ENCODE measurements at places on chromosomes 16 and 17. TPM values are rescaled to one million over a fixed set of nuclear protein-coding genes. Genes with fewer than 3 reads are reported as not detected.

GRCh38 chr16:66045626-66046025 is 320.9 kb upstream of the CDH5 start:
- no peak for DNase-seq

Gene EFCAB13
- 4.6 TPM for total RNA-seq

- DNase-seq = no peak
Measured at GRCh38 chr16:64240586-64240985, 881.3 kb downstream of the CDH11 start.

DNA sequence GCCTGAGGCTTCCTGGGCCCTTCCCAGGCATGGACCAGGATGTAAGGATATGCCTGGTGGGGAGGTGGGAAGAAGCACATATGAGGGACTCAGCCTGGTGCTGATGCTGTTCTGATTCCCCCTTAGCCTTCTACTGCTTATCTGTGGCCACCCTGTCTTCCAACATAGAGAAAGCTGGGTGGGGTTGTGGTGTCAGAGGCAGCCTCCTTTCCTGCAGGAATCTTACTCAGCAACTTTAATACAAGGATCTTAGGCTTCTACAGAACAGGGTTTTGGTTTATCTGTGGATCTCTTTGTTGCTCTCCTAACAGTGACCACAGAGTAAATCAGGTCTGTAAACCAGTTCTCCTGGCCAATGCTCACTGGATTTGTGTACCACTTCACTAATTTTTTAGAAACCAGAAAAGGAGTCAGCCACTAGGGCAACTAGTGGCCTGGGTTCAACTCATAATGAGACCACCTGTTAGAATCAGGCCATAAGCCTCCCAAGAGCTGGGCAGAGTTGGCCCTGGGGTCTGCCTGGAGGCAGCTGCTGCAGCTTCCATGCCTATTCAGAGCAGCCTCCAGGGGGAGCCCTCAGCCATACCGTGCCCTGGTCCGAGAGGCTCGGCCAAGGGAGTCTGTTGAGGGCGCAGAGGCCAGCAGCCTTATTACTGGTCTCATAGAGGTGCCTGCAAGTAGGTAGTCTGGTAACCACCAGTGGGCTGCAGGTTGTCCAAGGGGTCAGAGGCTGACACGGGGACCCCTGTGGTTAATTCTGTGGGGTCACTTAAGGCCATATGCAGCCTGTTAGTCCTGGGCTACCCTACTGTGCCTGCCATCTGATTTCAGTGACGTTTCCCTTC is 7.1 kb downstream of the HAS3 start:
- no peak for DNase-seq

DNA sequence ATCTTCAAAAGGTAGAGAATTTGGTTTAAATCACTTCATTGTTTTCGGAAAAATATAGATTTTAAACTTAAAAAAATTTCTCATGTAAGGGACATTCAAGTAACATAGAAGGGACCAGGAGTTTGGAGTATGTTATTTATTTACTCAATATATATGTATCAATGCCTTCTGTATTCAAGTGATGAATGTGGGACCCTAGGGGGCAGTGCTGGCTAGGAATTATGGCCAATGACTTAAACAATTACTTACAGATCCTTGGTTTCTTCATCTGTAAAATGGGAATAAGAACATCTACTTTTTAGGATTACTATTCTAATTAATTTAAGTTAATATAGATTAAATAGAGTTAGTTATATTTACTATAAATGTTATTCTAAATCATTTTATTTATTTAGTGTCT is 886.3 kb upstream of the RBFOX1 start:
- DNase-seq = no peak

Gene NETO2
- total RNA-seq = 34.3 TPM

DNA sequence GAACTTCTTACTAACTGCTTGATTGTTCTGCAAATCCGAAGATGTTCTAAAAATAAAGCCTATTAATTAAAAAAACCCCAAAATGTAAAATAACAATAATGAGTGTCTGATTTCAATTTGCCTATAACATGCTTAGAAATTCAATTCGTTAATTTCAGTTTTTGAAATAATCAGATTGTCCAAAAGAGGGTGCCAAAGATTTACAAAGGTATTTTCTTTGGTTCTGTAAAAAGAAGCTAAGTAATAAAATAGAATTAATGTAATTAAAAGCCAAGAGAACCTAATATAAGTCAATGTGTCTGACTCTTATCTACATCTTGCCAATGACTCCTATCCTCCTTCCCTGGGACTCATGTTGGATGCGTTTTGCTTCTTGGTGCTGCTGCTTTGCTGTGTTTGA is 75.0 kb upstream of the CPHXL start:
- no peak for DNase-seq

DNA sequence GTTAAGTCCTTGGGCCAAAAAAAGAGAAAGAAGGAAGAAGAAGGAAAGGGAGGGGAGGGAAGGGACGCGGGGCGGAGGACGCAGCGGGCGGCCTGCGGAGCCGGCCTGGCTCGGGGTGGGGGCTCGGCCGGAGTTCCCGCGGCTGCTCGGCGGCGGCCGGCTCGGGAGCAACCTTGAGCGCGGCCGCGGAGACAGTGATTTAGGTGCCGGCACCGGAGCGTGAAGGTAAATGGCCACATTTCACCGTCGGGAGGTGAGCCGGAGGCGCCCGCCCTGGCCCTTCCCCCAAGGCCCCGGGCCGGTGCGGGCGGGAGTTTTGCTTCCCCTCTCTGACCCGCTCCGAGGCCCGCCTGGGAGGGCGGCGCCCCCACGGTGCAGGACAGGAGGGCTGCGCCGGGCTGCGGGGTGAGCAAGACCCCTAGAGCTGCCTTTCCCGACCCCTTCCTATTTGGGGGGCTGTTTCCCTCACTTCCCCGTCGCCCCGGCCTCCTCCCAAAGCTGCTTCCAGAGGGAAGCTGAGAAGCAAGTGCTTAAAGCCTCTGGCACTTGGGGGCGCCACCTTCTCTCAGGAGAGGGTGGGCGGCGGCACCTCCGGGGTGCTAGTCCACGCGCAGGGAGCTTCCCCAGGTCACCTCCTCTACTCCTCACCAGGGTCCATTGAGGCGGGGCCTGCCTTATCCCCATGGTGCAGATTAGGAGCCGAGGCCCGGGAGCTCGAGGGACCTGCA is 56.5 kb downstream of the MRM1 start:
- DNase-seq = no peak

Gene ALOX15B
- total RNA-seq = 45.3 TPM

DNA sequence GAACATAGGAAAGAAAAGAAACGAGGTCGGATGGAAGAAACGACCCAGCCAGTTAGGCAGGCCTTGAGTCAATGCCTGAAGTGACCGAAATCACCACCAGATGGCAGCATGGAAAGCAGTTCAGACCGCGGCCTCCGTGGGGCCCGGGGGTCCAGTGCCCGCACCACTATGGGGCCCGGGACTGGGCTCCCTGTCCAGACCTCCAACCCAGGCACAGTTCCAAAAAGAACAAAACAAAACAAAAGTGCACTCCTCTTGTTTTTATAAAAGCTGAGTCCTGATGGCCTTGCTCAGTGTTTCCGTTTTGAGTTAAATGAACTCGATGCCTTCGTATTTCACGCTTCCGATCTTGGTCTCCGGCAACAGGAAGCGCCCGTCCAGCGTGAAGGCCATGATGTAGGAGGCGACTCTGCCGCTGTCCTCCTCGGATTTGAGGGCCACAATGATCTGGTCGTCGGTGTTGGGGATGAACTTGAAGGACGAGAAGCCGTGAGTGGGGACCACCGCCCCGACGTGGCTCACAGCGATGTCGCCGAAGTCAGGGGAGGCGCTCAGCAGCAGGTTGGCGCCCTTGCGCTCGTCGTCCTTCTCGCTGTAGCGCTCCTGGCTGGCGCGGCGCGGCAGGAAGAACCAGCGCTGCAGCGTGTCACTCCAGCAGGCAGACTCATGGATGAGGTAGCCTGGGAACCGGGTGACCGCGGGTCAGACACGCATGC is 13.7 kb upstream of the LGALS3BP start:
- no peak for DNase-seq

Gene STXBP4
- 11.7 TPM for total RNA-seq

Gene NTN1
- total RNA-seq = 10.7 TPM

- peak; percentile 86 for DNase-seq
Measured at GRCh38 chr17:27862004-27862403, 31.2 kb downstream of the LYRM9 start.

Gene CRYM
- 0.17 TPM for total RNA-seq

- DNase-seq = no peak
Measured at GRCh38 chr17:49576917-49577649, 1.4 kb downstream of the NXPH3 start.

Gene RNF43
- 9.3 TPM for total RNA-seq

- DNase-seq = no peak
Measured at GRCh38 chr17:47873200-47874090, 22.5 kb upstream of the SP6 start.

- no peak for DNase-seq
Measured at GRCh38 chr17:81528651-81529436, 667 bp downstream of the FSCN2 start.

DNA sequence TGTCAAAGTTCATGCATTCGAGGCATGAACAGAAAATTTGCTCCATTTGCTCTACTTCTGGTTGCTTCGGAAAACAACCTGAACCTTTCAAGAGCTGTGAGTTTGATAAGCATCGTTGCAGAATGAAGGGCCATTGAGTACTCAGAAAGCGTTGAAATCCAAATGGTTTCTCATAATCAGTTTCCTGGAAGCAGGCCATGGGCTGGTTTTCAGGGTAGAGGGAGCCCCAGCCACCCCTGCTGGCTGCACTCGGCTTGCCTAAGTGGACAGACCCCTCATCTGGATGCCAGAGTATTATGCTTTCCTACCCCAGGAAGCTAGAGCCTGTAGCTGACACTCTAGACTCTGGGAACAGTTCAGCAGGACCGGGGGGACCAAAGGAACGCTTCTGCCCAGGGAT is 24.4 kb downstream of the SCNN1G start:
- no peak for DNase-seq

GRCh38 chr17:81706232-81706611 is 3.1 kb downstream of the MRPL12 start:
- DNase-seq = no peak

Gene DRC3
- total RNA-seq = 1.0 TPM

GRCh38 chr17:64135000-64135399 is 5.1 kb upstream of the ERN1 start:
- no peak for DNase-seq

Gene EVI2B
- 2.0 TPM for total RNA-seq

Gene HOXB6
- total RNA-seq = under 0.01 TPM

- DNase-seq = peak; percentile 37
Measured at GRCh38 chr16:27847030-27847550, 216.4 kb downstream of the GSG1L start.

DNA sequence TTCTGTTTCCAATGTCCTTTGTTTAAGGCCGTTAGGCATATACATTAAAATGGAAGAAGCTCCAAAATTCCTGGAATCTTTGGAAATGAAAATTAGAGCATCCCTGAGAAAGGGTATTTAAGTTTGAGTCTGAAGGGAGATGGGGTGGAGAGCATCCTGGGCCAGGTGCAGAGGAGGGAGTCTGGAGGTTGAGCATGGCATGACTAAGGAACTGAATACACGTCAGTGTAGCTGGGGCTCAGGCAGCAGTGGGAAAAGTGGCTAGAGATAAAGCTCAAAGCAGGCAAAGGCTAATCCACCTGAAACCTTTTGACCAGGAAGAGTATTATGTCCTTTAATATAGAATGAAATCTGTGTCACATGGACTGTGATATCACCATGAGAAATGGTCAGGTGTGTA is 669.0 kb upstream of the RBFOX1 start:
- no peak for DNase-seq

DNA sequence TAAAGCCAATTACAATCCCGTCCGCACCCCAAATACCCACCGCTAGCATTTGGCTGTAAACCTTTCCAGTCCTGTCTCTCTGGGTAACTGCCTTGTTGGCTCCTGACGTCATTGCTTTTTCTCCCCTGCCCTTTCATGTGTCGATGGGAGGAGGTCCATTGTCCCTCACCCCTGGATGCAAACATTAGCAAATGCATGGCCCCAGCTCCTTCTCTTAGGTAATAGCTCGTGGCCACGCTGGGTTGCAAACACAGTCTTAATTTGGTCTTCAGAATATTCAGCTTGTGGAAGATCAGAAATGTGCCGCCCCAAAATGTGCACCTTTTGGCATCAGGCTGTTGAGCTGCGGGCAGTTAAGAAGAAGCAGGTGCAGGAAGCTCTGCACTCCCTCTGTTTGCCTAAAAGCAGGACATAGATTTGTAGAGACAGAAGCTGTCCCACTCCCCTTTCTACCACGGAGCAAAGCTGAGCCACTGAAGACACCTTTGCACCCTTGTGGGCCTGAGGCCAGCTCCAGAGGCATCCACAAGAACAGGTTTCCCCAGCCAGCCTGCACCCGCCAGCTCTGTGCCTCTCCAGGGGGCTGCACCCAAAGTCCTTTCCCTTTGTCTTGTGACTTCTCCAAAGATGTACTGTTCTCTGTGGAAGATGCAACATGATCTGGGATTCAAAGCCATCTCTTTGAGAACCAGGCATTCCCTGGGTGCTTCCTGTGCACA is 127.3 kb downstream of the MGAT5B start:
- no peak for DNase-seq

- no peak for DNase-seq
Measured at GRCh38 chr17:1145311-1145986, 34.3 kb downstream of the ABR start.

Gene ZPBP2
- not detected for total RNA-seq

DNA sequence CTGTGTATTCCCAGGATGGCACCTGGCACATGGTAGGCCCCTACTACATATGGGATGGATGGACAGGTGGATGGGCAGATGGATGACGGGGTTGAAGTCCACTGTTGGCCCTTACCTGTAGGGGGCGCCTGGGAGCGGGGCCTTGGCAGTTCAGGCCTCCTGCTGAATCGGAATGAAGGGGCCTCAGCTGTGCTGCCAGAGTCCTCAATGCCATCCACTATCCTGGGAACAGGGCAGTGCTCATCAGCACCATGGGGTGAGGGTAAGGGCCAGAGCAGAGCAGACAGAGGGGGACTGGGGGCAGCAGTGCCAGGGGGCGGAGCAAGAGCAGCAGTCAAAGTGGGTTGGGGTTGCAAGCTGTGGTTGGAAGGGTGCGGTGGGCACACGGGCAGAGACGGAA is 8.3 kb upstream of the RAB5C start:
- no peak for DNase-seq

DNA sequence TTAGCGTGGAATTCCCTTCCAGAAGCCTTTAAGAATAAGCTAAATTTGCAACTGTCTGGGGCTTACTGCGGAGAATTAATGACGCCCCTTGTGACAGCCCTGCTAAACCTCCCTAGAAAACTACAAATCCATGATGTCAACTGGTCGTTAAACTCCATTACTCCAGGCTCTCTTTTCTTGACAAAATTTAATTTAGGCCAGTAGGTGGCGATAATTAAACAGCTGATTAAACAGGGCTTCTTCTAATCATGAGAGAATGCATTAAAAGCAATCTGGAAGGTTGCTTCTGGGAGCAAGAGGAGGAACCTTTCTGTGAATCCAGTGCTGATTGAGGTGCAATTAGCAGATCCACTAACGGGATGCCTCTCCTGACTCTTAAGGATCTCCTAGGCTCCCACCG is 8.1 kb upstream of the NLRP1 start:
- peak; percentile 31 for DNase-seq
